Foreskin melanocyte (primary cell): ENCODE measurements at places on chromosomes 4 and X.

DNA sequence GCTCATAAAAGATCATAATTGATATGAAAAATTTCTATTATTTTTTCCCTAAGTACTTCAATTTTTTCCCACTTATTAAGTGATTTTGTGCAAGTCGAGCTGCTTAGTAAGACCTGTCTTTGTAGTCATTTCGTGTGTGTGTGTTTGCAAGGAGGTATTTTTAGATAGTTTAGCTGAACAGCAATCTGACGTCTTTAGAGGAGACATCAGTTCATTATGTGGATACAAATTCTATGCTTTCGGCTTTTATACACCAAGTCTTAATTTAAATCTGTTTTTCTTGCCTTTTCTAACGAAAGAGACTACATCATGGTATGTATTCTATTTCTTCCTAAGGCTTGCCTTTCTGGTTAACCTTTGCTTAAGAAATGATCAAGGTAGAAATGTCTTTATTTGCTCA is 179.4 kb downstream of the RAPGEF2 start:
- DNase-seq: no peak

- DNase-seq: no peak
Observed at GRCh38 chrX:13852001-13852695, 35.3 kb upstream of the GPM6B start.

GRCh38 chrX:17409566-17410290 is 34.7 kb downstream of the NHS start:
- DNase-seq: no peak

DNA sequence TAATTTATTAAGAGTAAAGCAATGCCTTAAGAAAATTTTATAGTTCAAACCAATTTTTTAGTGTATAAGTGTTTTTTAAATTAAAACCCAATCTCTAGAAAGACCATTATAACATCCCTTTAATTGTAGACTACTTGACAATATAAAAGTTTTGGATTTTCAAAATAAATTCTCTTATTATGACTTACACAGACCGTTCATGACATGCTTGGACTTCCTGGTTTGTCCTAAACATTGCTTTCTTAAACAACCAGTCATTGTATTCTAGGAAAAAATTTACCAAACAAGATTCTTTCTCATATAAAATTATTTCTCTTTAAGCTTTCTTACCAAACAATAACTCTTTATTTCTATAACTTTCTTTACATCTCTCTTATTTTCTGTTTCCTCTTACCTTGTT is 49.0 kb upstream of the CXorf51A start:
- DNase-seq: no peak

GRCh38 chr4:73259571-73260090 is 1.0 kb upstream of the ANKRD17 start:
- peak; percentile 73 for DNase-seq

GRCh38 chr4:24054910-24055309 is 165.1 kb upstream of the PPARGC1A start:
- DNase-seq: no peak

DNA sequence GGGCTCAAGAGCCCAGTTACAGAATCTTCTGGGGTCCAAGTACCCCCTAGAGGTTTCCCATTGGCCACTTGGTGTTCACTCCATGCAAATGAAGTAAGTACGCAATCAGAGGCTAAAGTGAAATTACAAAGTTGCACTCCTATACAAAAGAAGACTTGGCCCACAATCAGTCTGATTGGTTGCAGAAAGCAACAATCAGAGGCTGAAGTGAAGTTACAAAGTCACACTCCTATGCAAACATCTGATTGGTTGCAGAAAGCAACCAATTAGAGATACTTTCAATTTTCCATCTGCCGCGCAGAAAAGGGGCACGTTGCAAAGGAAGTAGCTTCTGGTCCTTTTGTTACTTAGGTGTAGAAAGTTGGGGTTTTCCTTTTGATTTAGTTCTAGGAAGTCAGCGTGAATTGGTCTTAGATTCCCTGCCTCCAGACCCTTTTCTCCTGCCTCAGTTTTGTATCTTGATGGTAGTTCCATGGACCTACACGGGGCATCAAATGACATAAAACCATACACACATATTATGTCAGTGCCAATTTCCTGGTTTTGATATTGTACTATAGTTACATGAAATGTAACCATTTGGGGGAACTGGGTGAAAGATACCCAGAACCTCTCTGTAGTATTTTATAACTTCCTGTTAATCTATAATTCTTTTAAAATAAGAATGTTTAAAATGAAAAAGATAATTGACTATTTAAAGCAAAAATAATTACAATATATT is 12.4 kb upstream of the PIN4 start:
- no peak for DNase-seq

- peak; percentile 27 for DNase-seq
Observed at GRCh38 chr4:71186566-71187403, 152.0 kb upstream of the SLC4A4 start.

- no peak for DNase-seq
Observed at GRCh38 chr4:148261848-148262247, 180.4 kb downstream of the NR3C2 start.

- peak; percentile 79 for DNase-seq
Observed at GRCh38 chr4:4384837-4385236, 2.1 kb upstream of the NSG1 start.

DNA sequence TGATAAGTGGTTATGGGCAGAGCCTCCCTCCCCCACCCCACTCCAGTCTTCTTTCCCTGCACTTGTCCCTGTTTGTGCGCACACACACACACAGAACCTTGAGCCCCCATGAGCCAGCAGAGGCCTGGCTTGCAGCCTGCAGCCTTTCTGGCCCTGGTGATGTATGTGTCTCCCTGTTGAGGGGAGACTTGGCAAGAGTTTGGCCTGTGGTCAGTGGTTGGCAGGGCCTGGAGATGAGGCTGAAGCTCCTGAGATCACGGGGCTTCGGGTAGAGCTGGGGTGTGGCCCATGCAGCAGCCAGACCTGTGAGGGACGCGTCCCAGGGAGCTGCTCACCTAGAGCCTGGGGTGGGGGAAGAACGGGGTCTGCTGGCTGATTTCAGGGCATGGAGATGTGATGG is 2.3 kb downstream of the GPR173 start:
- no peak for DNase-seq

- DNase-seq: no peak
Observed at GRCh38 chr4:141371206-141371605, 150.5 kb downstream of the ZNF330 start.

- DNase-seq: no peak
Observed at GRCh38 chrX:78532363-78532762, 126.8 kb downstream of the RTL3 start.

- no peak for DNase-seq
Observed at GRCh38 chr4:91087743-91088142, 960.5 kb downstream of the CCSER1 start.

- DNase-seq: no peak
Observed at GRCh38 chrX:103823591-103823990, 8.5 kb downstream of the RAB9B start.

- no peak for DNase-seq
Observed at GRCh38 chr4:122479935-122480416, 23.5 kb upstream of the IL2 start.

DNA sequence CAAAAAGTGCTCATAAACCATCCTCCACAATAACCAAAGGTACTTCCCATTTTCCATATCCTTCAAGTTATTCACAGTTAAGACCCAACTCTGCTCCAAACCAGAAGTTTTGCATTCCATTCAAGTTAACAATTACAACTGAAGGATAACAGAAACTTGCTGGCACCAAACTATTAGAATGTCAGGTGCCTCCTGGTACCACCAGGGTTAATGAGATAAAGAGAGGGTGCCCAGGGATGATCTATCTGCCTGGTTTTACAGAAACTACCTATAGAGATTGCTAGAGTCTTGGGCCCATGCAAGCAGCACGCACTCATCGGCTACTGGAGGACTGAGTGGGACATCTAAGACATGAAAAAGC is 114.6 kb downstream of the RBM47 start:
- DNase-seq: no peak

GRCh38 chr4:40800064-40800463 is 50.3 kb downstream of the NSUN7 start:
- no peak for DNase-seq

GRCh38 chr4:106978046-106978774 is 57.9 kb downstream of the DKK2 start:
- no peak for DNase-seq

- peak; percentile 18 for DNase-seq
Observed at GRCh38 chr4:109977854-109978501, 65.3 kb downstream of the EGF start.
